ENCODE measurements at places on chromosomes 4 and X. TPM values are rescaled to one million over a fixed set of nuclear protein-coding genes. Genes with fewer than 3 reads are reported as not detected.

The ADRA2C gene
- total RNA-seq, result 3.0 TPM

The AFM gene
- not detected for total RNA-seq

The BEND2 gene
- total RNA-seq, result 0.11 TPM

The NAP1L2 gene
- 1.3 TPM for total RNA-seq

The ADAM29 gene
- not detected for total RNA-seq

The CENPVL1 gene
- total RNA-seq, result not detected

DNA sequence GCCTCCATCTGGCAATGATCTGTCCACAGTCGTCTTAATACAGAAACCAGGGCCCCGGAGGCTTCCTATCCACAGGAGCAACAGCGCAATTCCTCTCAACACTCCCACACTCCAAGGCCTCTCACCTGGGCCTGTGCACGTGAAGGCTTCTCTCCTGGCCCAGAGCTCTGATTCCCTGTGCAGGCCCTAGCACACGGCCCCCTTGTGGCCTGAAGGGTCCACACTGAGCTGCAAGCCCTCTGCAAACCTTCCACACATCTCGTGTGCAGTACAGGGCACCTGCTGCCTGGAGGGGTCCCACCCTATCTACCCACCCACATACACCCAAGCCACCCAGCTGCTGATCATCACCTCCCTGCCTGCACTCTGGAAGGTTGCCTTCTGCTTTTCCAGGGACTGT lies 150.1 kb upstream of the NUDT10 start:
- no peak overlapping the region for H3K4me3 ChIP-seq
- no peaks in the 10 kb centered on the region for H3K36me3 ChIP-seq
- H3K27ac ChIP-seq, result no peak overlapping the region
- H3K27me3 ChIP-seq, result no peaks in the 10 kb centered on the region
- DNase-seq, result no peak
- no peaks in the 10 kb centered on the region for H3K4me1 ChIP-seq

GRCh38 chr4:164977243-164978164 lies at the start of gene TRIM61:
Gene TRIM61 (minus strand): TSS chr4:164977657. CDS start chr4:164970002, 7,655 bp downstream.
- peaks cover 7% of the 10 kb centered on the region for H3K4me1 ChIP-seq
- H3K27me3 ChIP-seq, result no peaks in the 10 kb centered on the region

DNA sequence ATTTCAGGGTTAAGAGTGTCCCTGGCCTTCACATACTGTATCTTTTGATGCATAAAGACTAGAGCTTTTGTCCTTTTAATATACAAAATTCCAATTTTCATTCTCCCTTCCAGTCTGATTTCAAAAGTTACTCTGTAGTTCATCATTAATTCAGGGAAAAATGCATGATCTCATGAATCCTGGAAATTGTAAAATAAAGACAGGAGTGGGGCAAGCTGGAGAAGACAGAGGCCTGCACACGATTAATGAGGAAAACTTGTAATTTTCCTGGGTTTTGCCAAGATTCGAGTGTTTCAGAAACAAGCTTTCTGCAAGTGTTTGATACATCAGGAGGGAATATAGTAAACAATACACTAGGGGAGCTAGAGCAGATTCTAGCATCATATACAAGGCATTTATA lies 947.9 kb downstream of the FAT4 start:
- H3K27ac ChIP-seq, result no peak overlapping the region
- H3K36me3 ChIP-seq, result no peaks in the 10 kb centered on the region
- no peak for DNase-seq
- no peaks in the 10 kb centered on the region for H3K4me1 ChIP-seq

DNA sequence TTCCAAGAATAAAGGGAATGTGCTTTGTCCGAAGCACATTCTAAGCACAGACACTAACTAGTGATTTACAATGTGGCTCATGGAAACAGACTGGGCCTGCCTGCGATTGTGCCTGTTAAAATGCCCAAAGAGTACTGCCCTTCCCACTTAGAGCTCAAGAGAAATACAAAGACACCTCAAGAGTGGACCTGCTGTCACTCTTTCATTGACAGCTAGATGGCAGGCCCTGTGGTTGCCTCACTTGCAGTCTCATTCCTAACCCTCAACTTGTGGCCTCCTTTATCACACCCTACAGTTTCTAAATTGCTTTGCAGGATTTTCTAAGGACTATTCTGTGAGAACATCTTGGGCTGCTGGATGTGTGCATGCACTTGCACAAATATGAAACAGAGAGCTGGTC lies 331.0 kb upstream of the EMCN start:
- H3K27ac ChIP-seq, result no peak overlapping the region
- no peaks in the 10 kb centered on the region for H3K4me1 ChIP-seq
- no peak for DNase-seq
- H3K36me3 ChIP-seq, result no peaks in the 10 kb centered on the region
- no peaks in the 10 kb centered on the region for H3K27me3 ChIP-seq

DNA sequence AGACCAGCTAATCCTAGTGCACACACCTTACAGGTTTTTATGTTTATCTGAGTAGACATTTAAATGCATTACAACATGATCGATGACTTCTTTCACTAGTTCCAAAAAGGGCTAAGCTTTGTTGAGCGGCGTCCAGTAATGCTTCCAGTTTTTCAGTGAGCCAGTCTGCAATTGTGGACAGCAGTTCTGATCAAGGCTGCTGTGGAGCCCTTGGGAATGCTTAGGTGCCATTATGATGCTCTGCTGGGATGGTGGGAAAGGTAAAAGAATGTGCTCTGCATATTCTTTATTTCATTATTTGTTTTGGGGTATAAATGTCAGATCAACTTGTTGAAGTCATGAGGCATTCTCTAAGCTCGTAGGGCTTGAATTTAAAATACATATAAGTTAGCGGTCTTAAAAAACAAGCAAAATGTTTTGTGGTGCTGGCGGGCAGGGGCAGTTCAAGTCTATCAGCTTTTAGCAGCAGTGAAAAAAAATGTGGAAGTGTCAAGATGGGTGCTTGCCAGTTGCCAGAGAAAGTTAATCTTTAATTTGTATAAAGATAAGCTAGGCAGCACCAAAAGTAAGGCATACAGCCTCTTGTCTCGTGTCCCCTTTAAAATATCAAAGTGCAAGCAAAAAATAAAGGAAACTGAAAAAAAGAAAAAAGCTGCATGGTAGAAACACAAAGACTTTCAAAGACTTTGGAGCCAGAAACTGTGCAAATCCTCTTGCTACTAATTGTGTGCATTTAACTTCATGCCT lies 5.8 kb downstream of the MID1IP1 start:
- DNase-seq, result no peak
- H3K36me3 ChIP-seq, result no peaks in the 10 kb centered on the region
- no peak overlapping the region for H3K4me3 ChIP-seq

DNA sequence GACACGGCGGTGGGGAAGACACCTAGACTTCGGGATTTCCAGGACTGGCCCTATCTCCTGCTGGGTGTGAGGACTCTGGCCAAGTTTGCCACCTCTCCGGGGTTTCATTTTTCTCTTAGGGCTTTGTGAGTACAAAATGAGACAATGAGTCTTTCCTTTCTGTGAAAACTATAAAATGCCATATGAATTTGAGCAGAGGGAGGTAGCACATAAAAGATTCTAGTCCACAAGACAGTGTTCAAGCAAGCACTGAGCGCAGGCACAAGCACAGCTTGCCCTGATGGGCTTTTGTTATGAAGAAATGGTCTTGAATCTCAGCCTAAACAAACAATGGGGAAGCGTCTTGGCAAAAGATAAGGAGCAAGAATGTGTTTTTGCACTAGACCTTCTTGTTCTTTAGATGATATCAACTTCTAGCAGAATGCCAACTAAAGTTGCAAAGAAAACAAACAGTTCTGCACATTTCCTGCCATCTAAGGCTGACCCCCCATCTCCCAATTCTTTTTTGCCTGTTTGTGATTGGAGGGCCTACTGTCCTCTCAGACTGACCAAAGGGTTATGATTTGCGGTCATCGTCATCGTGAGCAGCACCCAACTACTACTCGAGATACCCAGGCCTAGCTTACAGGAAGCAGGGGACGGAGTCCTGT lies 73.0 kb upstream of the ZNF518B start:
- no peaks in the 10 kb centered on the region for H3K4me1 ChIP-seq
- no peak overlapping the region for H3K4me3 ChIP-seq
- H3K36me3 ChIP-seq, result no peaks in the 10 kb centered on the region

- no peaks in the 10 kb centered on the region for H3K4me1 ChIP-seq
- H3K27ac ChIP-seq, result no peak overlapping the region
- no peak overlapping the region for H3K4me3 ChIP-seq
These were observed 55.4 kb upstream of the SLC10A7 start for GRCh38 chr4:146577111-146577510.

Measured in upper lobe of left lung (tissue), 6 donors.